Omental fat pad (tissue), 4 donors: ENCODE measurements at places on chromosomes 13 and 19.

DNA sequence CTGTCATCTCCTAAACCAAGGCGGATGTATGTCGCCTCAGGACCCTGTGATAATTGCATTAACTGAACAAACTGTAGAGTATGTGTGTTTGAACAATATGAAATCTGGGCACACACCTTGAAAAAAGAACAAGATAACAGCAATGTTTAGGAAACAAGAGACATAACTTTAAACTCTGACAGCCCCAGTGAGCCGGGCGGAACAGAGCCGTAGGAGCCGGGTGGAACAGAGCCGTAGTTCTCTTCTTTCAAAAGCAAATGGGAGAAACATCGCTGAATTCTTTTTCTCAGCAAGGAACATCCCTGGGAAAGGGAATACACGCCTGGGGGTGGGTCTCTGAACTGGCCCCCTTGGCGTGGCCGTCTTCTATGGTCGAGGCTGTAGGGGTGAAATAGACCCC, 31.8 kb upstream of the ZNF675 start:
- DNase-seq: no peak

DNA sequence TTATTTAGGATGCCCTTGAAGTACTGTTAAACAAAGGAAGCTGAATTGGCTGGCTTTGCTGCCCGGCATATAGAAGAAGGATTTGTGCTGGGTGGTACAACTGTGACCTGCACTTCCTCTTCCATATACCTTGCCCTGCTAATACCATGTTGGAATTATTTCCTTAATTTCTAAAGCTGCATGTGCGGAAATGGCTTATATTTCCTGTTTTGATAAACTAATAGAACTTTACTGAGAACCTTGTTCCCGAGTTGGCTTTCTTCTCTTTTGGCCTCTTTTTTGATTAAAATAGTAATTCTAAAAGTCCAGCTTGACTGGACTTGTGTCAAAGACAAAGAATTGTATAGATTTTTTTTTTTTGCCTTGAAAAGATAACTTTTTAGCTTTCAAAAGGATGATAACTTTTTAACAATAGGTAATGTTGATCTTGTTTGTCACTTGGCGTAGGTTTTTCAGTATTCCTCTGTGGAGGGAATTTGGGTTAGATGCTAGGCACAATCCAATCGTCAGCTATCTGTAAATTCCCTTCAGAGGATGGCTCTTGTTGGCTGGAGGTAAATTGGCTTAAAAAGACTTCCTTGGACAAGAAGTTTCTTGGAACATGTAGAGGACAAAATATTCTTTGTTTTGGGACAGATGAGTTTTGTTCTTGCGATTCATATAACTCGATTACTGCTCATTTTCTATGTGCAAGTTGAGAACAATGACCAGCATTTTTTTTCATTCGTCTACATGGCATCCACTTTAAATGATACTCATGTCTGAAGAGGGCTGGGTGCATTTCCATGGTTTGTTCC, 41.4 kb downstream of the COL4A2 start:
- no peak for DNase-seq

- DNase-seq: peak; percentile 18
These were observed 30.9 kb downstream of the RASA3 start for GRCh38 chr13:114101358-114102130.

- no peak for DNase-seq
These were observed 16.5 kb upstream of the CACTIN start for GRCh38 chr19:3642987-3643673.

- no peak for DNase-seq
These were observed 47.7 kb upstream of the USPL1 start for GRCh38 chr13:30569901-30570576.

GRCh38 chr13:110812121-110812868, 98.8 kb downstream of the ING1 start:
- no peak for DNase-seq
